Stimulated activated CD4-positive, alpha-beta T cell treated with anti-CD3 and anti-CD28 coated beads, Interleukin-15, amount 100 ng/mL, for 48 hours (primary cell): ENCODE measurements at places on chromosomes 7 and 10.

DNA sequence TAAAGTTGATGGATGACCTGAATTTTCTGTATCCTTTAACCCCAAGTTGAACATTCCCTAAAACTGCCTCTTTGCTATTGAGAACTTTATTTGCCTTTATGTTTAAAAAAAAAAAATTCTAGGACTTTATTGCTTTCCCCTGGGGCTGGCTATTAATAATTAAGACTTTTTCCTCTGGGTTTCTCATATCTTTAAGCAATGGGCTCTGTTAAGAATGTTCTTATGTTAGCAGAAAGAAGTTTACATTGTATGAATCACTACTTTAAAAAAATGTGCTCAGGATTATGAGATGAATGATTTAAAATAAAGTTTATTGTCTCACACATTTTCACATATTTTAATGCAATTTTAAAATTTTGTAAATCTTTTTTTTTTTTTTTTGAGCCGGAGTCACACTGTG lies 19.5 kb downstream of the TAX1BP1 start:
- no peak for DNase-seq

GRCh38 chr7:134476044-134476443 lies 17.1 kb upstream of the AKR1B1 start:
- DNase-seq: no peak

GRCh38 chr7:122525355-122525754 lies 173.6 kb downstream of the RNF133 start:
- DNase-seq: no peak

GRCh38 chr10:96842896-96843723 lies 11.0 kb downstream of the LCOR start:
- no peak for DNase-seq
